ENCODE measurements at places on chromosomes 3 and 15.

DNA sequence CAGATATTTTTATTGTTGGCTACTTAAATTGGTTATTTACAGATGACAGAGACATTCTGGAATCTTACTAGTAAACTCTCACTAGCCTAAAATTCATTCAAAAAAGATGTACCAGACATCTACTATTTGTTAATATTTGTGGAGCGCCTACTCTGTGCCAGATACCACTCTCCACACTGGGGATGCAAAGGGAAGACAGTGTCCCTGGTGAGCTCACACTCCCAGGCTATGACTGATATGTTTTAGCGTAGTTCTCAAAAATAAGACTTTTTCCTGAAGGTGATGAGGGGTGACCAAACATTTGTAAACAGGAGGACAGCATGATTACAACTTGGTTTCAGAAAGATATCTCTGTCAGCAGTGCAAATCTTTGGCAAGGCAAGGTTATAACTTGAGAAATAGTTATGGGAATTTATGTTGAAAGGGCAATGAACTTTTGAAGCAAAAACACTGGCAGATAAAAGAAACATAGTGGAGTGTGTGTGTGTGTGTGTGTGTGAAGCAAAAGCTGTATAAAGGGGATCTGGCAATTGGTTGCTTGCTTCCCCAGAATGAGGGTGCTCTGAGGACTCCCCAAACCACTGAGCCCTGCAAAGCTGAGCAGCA lies 51.2 kb downstream of the HACD2 start:
- no peak for DNase-seq

- DNase-seq = no peak
Measured at GRCh38 chr3:143283432-143284128, 164.0 kb downstream of the CHST2 start.

GRCh38 chr3:29757054-29757777 lies 476.3 kb downstream of the RBMS3 start:
- DNase-seq = no peak

- DNase-seq = no peak
Measured at GRCh38 chr15:57654153-57654852, 52.2 kb upstream of the POLR2M start.

- DNase-seq = no peak
Measured at GRCh38 chr3:69422751-69423150, 36.9 kb upstream of the FRMD4B start.

DNA sequence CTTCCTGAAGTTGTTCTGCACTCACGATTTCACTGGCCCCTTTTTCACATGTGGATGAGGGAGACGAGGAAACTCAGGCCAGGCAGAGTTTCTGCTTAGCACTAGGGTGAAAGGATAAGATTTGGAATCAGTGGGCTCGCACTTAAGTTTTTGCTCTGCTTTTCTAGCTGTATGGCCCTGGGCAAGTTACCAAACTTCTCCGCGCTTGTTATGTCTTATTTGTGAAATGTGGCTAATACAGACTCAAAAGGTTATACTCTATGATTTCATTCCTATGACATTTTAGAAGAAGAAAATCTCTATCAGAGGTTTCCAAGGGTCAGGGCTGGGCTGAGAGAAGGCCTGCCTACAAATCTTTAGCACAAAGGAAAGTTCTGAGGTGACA lies 191.9 kb upstream of the LRIG1 start:
- no peak for DNase-seq

GRCh38 chr3:131883086-131883485 lies 151.7 kb downstream of the CPNE4 start:
- no peak for DNase-seq

GRCh38 chr3:187880441-187880840 lies 135.2 kb upstream of the BCL6 start:
- DNase-seq = no peak

- no peak for DNase-seq
Measured at GRCh38 chr3:18111796-18112232, 313.3 kb downstream of the SATB1 start.

DNA sequence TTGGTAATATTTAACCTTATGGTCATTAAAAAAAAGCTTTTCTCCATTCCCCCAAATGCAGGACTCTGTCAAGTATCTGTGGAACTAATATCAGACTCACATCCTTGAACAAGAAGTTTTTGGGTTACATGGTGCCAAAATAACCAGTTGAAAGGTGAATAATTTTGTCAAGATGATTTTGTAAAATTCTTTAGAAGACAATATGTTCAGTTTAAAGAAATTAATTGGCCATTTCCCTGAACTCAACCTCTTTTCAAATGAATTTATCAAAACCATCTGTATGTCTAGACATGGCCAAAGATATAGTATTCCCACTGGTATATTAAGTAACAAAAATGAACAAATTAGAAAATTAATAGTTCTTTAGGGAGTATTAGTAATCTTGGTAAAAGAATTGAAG lies 280.5 kb downstream of the MBNL1 start:
- no peak for DNase-seq

GRCh38 chr3:66839508-66839907 lies 158.6 kb upstream of the KBTBD8 start:
- no peak for DNase-seq

GRCh38 chr3:47015151-47015550 lies 35.7 kb downstream of the NBEAL2 start:
- DNase-seq = no peak

DNA sequence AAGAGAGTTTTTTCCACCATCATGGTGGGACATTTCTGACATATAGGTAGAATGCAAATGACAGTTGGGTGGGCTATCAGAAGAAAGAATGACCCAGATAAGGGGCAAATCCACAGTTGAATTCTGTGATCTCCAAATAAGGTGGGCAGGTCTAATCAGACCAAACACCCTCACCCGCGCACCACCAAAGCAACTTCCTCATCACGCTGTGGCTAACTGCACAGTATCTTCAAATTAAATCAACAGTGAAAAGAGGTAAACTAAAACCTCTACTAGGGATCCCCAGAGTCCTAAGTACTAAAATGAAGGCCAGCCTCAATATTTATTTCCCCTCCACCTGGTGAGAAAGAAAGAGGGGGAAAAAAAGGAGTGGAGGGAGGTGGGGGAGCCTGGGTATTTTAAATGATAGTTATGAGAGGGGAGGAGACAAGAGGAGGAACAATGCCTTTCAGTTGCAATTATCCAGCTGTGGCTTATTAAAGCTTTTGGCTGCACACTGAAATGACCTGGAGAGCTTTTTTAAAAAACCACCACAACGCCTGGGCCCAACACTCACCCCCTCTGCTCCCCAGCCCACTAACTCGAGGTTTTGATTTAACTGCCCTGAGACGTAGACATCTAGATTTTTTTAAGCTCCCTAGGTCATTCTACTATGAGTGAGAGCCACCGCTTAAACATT lies 61.0 kb downstream of the LRIG1 start:
- peak; percentile 8 for DNase-seq

- DNase-seq = peak; percentile 77
Measured at GRCh38 chr3:5194801-5195509, 7.4 kb downstream of the EDEM1 start.

DNA sequence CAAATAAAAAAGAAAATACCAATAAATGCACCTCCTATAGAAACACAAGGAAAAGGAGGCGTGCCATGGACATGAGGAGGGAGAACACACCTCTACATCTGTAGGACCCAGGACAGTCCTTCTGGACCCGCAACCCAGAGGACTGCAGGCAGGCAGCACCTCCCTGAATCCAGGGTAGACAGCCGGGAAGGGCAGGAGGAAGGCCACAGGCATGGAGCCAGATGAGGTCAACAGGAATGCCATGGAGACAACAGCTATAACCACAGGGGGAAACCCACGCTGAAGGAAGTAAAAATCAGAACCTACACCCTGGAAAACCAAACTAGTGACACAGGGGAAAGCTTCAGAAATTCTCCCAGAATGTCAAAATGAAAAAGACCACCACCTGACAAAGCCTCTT lies 248.8 kb upstream of the NSMCE3 start:
- no peak for DNase-seq

DNA sequence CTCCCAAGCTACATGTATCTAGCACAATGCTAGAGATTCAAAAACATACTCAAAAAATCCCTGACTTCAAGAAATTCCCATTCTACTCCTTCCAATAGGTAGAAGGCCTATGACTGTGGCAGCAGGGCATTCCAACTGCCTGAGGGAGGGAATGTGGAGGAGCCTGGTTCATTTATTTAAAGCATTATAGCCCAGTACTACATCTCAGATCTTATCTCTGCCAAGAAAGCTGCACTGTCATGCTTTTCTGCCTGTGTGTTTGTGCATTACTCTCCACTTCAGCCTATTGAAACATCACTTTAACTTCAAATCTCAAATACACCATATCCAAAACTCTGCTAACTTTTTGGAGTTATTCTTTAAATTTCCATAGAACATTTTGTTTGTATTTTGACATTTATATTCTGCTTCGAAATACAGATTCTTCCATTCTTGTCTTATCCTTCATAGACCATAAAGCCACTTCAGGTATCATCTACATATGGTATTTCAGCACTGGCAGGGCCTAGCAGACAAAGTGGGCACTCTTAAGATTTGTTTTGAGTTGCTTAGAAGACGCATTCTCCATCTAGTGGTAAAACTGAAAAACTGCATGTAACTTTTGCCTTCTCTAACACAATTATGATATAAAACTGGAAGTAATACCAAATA lies 59.1 kb upstream of the NEDD4 start:
- no peak for DNase-seq

DNA sequence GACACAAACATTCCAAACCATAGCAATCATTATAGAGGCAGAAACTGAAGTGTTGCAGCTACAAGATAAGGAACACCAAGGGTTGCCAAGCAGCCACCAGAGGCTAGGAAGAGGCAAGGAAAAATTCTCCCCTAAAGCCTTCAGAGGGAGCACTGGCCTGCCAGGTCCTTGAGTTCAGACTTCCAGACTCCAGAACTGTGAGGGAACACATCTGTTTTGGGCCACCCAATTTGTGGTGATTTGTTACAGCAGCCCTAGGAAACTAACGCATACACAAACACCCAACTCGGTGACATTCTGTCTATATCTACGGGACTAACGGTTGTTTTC lies 54.6 kb downstream of the MB21D2 start:
- no peak for DNase-seq

- DNase-seq = no peak
Measured at GRCh38 chr15:45573961-45574629, 13.1 kb upstream of the BLOC1S6 start.

DNA sequence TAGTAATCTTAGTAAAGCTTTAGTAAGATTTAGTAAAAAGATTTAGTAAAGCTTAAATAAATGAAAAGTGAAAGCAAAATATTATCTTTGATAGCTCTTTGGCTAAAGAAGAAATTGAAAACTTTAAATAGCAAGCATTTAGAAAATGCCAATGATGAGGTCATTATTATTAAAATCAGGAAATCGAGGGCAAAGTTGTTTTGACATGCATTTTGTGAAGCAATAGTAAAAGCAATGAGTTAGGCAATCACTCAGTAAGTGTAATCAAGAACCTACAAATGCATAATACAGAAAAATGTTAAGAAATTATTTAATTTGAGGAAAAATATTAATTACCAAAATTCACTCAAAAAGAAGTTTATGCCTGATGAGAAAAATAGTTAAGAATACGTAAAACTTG lies 280.3 kb upstream of the MME start:
- no peak for DNase-seq

DNA sequence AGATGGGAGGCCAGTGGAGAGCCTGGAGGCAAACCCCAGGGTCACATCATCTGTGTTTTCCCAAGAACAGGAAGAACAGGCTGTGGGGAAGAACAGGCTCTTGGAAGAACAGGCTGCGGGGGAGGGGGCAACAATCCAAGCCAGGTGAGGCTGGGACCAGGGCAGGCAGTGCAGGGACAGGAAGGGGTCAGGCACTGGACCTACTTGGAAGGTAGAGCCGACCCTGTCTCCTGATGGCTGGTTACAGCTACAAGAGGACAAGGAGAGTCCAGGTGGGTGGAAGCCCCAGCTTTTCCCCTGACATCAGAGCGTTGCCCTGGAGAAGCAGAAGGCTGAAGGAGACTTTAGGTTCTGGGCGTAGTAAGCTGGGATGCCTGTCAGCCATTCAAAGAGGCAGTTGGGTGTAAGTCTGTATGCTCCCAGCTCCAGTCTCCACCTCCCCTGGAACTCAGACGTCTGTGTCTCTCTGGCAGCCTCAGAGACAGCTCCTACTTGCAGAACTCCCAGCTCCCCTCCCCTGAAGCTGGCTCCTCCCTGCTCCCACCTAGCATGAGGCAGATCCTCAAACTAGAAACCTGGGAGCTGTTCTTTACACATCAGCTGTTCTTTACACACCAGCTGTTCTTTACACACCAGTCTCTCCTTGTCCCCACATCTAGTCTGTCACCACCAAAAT lies 130.9 kb downstream of the DNAJB8 start:
- no peak for DNase-seq

DNA sequence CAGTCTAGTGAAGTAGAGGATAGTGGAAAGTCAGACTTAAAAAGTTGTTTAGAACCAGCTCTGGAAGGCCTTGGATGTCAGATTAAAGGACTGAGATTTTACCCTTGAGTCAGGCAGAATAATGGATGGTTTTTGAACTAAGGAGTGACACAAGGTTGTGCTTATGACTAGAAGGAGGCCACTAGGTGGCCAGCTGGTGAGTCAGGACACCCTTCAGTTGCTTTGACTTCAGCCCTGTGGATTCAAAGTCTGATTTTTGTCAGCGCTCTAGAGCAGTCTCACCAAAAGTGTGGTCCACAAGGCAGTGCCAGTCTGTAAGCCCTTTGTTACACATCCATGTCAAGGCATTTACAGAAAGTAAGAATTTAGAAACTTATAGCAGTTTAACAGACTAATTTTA lies 3.8 kb upstream of the GABPB1 start:
- DNase-seq = peak; percentile 36

- DNase-seq = no peak
Measured at GRCh38 chr3:108182339-108182738, 39.9 kb downstream of the IFT57 start.

GRCh38 chr3:42673082-42673481 lies 12.3 kb upstream of the KLHL40 start:
- DNase-seq = no peak

DNA sequence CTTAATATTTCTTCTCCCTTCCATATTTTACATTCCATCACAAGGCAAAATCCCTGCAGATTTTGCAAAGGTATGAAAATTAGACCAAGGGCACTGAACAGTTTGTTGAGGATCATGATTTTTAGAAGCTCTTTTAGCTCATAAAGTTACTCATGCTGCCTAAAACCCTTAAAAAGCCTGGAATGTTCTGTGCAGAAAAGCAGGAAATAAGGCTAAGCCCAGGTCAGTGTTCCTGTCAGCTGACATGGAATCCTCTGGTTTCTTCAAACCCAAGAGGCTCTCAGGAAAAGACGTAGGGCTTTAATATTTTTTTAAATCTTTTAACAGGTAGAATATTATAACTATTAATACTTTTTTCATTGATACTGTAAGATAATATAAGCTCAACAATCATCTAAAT lies 8.2 kb downstream of the CBLB start:
- no peak for DNase-seq

- DNase-seq = no peak
Measured at GRCh38 chr3:195446359-195446758, 3.5 kb upstream of the ACAP2 start.

All from HL-60 (cell line).